ENCODE measurements at places on chromosomes 12 and 14.

GRCh38 chr12:50296554-50296953 is 13.2 kb upstream of the LIMA1 start:
- no peak for DNase-seq

DNA sequence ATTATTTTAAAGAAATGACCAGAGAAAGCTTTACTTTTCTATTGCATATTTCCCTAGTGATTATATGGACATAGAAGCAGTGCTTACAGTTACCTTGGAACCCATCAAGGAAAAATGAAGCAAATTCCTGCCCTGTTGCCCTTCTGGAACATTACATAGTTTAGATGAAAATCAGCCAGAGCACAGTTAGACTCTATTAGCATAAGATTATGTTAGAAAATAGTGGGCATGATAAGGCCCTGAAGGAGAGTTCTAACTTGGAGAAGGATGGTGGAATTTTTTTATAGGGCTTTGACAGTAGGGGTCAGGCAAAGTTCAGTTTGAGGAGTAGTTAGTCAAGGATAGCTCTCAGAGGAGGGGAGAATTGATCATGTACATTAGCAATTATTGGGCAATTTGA is 74.3 kb downstream of the FUT8 start:
- no peak for DNase-seq

- no peak for DNase-seq
Measured at GRCh38 chr14:91095178-91095577, 18.7 kb upstream of the DGLUCY start.

DNA sequence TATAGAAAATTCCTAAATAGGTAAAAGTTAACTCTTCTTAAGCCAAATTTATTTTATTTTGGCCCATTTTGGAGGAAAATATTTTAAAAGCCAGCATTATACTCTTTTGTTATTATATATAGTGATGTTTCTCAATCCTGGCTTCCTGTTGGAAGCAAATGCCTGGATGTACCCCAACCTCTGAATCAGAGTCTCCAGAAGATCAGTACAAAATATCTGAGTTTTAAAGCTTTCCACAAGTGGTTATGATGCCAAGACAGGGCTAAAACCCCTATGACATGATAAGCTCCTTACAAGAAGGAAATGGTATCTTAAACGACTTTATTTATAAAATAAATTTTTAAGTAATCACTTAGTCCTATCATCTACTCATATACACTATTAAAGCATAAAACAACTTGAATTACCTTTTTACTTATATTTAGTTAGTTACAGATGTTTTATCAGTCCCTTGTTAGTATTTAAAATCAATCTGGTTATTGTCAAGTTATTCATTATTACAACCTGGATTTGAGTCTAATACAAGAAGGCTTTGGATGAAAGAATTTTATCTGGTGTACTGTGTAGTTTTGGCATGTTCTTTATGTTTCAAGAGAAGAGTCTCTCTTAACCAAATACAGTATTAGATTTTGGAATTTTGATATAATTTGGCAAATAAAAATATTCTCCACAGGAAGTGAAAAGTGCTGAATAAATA is 238.1 kb downstream of the SLC2A13 start:
- DNase-seq, result no peak

- DNase-seq, result no peak
Measured at GRCh38 chr12:25014961-25015360, 66.1 kb upstream of the BCAT1 start.

- DNase-seq, result no peak
Measured at GRCh38 chr12:15697201-15697600, 92.0 kb downstream of the EPS8 start.

DNA sequence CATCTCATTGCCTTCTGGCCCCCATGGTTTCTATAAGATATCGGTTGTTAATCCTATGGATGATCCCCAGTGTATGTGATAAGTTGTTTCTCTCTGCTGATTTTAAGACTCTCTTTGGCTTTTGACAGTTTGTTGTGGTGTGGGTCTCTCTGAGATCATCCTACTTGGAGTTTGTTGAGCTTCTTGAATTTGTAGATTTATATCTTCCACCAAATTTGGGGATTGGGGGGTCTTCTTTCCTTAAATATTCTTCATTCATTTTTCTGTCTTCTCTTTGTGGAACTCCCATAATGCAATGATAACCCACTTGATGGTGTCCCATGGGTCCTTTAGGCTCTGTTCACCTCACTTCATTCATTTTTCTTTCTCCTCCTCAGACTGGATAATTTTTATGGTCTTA is 20.0 kb upstream of the BBS10 start:
- no peak for DNase-seq

DNA sequence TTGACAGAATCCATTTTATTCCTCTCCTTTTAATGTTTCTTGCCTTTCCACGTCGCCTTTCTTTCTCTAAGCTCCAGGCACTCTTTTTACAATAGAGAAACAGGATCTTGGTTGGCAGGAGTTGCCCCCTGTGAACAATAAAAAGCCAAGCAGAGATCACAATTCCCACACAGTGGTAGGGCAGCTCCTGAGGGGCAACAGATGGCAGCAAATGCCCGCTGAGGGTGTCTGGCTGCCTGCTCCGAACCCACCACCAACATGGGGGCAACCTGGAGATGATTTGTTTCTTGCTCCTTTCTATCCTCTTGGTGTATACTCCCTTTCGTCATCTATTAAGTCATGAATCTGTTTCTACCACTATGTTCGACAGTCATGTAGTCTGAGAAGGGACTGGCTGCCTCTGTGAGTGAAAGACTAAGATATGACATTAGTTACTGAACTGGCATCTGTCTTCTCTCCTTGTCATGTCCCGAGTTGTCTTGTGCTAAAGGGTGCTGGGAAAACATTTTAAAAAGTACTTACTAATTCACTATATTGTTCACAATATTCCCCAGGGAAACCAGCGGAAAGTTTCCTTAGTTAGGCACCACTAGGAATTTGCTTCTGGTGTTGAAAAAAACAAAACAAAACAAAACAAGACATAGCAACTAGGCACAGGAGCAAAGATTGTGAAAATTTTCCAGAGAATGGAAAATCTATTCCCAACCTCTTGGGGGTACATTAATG is 170.1 kb downstream of the STXBP6 start:
- no peak for DNase-seq

DNA sequence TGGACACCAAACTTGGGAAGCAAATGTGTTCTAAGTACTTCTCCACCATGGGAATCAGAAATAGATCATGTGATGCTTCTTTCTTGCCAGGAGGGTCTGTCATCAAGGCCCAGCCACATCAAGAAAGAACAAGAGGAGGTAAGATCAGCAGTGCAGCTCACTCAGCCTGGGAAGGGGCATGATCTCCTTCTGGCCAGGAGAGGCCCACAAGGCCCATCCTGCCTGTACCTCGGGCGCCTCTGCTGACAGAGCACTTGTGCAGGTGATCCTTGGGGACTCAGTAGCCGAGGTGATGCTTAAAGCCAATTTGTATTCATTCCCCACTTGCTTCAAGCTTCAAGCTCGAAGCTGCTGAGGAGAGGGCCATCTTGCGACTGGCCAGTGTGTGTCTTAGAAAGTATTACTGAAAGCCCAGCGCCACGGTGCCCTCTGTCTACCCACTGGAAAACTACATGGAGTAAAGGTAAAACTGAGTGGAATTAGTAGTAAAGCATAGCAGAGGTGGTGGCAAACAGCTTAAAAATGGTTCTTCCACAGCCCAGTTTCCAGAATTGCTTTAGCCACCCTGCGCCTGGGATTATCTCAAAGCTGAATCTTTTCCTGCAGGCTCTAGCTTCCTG is 26.2 kb downstream of the RTRAF start:
- DNase-seq, result peak; percentile 46

GRCh38 chr14:21455592-21455911 is 371 bp downstream of the CHD8 start:
- peak; percentile 62 for DNase-seq

GRCh38 chr12:124188084-124188483 is 106.8 kb upstream of the RFLNA start:
- DNase-seq, result no peak

DNA sequence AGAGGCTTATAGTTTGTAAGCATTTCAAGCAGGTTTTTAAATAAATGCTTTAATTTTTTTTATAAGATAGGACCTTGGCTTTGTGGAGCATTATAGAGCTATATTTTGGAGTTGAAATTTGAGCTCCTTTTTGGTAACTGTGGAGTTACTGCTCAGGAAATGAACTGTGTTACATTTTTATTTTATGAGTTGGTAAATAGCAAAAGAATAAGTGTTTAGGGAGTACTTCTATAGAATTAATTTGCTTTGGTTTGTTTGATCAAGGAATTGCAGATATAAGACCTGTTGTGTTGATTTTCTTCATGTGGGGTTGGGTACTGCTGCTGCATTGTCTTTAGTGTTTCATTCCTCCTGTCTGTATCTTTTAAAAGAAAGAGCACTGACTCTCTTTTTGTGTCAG is 3.5 kb downstream of the ATP2A2 start:
- no peak for DNase-seq

- no peak for DNase-seq
Measured at GRCh38 chr14:94370524-94370910, 17.9 kb downstream of the SERPINA1 start.

- DNase-seq, result no peak
Measured at GRCh38 chr14:58972233-58973017, 216.0 kb upstream of the DAAM1 start.

DNA sequence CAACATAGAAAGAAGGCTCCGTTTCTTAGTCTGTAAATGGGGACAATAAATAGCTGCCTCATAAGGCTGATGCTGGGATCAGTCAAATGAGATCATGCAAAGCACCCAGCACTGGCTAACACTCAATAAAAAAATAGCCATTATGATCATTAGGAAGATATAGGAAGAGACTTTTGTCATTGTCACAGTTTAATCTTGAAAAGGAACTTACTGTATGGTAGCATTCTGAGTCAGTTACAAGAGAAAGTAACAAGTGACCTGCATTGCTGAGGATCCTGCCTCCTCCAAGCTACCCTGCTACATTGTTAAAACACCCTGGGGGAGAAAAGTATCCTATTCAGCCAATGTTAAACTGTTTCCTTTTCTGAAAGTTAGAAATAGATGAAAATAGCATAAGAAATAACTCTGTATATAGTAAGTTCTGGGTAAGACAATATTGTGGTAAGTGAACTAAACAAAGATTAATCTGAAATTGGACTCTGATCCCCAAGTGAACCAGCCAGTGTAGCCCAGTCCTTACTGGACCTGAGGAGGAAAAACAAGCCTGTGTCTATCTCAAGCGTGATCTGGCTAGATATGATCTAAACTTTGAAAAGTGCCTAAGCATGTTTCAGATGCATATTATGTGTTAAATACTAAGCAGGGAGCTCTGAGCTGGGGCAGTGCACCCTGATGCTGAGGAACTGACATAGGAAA is 3.6 kb upstream of the NUDT4 start:
- no peak for DNase-seq

DNA sequence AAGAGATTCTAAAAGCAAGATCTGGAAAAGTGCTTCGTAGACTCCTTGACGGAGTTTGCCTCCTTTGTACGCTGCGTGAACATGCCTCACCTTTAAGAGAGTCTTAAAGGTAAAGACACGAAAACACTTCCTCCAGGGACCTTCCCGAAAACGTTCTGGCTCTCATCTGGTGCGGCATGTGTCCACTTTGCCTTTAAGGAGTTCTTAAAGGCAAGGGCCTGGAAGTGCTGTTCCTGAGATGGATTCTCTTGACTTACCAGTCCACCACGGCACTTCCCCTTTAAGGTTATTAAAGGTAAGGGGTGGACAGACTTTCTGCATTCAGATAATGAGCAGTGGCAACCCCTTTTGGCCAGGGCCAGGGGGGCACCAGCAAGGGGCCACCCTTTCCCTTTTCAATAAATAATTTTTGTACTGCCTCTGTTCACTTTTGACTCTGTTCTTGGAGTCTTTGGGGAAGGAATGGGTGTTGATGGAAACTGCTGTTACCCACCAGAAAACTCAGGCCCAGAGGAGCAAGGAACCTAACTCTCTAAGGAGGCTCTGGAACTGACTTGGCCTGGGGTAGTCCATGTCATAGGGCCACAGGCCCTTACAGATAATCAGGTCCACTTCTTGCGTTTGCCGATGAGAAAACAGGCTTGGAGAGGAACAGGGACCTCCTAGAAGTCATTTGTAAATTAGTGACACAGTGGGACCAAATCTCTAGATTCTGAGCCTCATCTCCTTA is 4.4 kb downstream of the REM2 start:
- DNase-seq, result peak; percentile 87

GRCh38 chr12:96132819-96133218 is 61.4 kb upstream of the ELK3 start:
- no peak for DNase-seq

DNA sequence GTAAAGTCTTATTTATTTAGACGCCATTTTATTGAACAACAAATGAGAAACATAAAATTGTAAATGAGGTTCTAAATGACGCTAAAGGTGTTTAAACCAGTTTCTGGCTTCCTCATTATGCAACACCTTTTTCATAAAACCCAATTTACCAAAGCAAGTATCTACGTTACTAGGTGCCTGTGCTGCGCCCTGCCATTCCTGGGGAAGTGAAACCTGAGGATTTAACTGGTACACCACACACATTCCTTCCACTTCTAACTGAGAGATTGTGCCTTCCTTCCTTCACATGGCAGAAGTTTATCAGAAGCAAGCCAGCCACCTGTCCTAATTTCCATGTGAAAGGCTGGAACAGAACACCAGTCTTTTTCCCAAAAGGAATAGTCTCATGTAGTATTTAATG is 40.3 kb upstream of the GCH1 start:
- no peak for DNase-seq

DNA sequence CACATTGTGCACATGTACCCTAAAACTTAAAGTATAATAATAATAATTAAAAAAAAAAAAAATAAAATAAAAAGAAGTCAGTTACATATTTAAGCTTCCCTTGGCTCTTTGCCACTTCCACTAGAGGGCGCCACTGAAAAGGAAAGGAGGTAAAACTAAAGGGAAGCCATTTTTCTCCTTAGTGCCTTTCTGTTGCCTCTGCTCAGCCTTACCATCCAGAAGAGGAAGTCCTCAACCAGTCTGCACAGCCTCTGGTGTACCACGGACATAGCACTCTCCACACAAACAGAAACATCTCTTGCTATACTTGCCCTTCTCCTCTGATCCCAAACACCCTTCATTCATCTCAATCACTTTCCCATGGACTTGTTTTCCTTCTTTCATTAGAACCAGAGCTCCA is 169.0 kb upstream of the EEA1 start:
- peak; percentile 58 for DNase-seq

DNA sequence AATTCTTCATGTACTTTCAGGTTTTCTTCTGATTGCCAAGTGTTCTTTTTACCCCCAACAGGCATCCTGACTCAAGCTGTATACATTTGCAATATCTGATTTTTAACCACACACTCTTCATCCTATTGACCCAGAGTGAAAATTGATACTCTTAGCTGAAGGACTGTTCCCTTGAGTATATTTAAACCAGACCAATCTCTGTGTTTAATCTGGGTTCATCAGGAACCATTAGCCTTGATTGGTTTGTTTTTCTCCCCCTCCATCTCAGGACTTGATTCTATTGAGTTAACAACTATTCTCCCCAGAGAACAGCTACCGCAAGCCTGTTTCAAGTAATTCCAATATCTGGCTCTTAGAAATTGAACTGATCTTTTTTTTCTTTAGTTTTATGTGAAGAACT is 222.3 kb upstream of the NOVA1 start:
- DNase-seq, result no peak

GRCh38 chr12:104207416-104208205 is 8.0 kb upstream of the TXNRD1 start:
- no peak for DNase-seq

Data from hepatocyte (in vitro differentiated cells).